ENCODE measurements at places on chromosomes 2 and 18.

DNA sequence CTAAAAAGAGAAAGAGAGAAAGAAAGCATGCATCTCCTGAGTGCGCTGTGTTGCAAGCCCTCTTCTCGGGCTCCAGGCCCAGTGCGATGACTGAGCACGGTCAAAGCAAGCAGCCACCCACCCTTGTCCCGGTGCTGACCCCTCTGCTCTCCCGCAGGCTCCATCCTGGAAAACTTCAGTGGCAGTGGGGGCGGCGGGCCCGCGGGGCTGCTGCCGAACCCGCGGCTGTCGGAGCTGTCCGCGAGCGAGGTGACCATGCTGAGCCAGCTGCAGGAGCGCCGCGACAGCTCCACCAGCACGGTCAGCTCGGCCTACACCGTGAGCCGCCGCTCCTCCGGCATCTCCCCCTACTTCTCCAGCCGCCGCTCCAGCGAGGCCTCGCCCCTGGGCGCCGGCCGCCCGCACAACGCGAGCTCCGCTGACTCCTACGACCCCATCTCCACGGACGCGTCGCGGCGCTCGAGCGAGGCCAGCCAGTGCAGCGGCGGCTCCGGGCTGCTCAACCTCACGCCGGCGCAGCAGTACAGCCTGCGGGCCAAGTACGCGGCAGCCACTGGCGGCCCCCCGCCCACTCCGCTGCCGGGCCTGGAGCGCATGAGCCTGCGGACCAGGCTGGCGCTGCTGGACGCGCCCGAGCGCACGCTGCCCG is 252.5 kb downstream of the GLI2 start:
- no peak for DNase-seq

GRCh38 chr2:241750076-241750840 is 15.8 kb downstream of the D2HGDH start:
- no peak for DNase-seq

- no peak for DNase-seq
These were observed 48.5 kb downstream of the SERPINB7 start for GRCh38 chr18:63823516-63824219.

DNA sequence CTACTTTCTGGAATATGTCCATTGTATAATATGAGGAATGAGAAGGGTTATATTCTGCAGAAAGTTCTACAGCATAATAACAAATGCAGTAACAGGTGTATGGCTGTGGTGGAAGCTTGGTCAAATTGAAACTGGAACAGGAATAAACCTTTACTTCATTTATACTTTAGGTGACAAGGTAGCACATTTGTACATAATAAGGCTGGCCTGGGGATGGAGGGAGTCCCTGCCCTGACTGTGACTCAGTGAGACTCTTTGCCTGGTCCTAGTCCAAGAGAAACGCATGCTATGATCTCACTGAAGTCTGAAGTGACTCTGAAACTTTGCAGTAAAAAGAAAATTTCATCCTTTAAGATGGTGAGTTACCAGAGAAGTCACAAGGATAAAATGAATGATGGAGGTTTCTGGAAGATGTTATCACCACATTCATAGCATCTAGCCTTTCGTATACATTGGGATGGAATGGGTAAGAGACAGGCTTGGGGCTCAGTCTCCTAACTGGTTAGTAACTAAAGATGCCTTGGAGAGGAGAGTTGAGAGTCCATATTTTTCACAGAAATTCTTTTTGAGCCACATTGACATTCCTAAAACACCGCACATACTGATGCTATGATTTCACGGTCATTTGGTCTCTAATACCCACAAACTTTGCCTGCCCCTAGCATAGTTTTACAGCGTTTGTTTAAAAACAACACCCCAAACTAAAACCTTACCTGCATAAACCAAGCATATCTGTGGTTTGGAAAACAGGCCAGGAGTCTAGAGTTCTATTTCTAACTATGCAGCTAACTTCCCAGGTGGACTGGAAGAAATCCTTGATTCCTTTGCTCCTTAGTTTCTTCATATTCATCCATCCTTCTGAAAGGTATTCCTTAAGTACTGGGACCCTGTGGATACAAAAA is 42.4 kb upstream of the NABP1 start:
- DNase-seq: no peak

DNA sequence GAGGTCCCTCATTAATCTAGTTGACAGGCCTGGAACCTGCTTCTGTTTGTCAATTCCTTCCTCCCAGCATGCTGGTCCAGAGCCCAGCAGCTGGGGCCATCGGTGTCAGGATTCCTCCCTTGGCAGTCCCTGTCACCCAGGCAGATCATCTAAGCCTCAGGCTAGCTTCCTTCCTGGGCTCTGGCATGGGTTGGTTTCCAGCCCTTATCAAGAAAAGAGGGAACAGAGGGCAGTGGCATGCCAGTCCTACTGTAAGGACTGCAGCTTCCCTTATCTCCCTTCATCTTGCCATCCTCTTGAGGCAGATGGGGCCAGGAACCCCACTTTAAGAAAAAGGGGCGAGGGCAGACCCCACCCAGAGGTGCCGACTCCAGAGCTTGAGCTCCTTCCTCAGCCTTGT is 10.9 kb upstream of the KCNK3 start:
- no peak for DNase-seq

- no peak for DNase-seq
These were observed 182.2 kb upstream of the NRP2 start for GRCh38 chr2:205500065-205500464.

DNA sequence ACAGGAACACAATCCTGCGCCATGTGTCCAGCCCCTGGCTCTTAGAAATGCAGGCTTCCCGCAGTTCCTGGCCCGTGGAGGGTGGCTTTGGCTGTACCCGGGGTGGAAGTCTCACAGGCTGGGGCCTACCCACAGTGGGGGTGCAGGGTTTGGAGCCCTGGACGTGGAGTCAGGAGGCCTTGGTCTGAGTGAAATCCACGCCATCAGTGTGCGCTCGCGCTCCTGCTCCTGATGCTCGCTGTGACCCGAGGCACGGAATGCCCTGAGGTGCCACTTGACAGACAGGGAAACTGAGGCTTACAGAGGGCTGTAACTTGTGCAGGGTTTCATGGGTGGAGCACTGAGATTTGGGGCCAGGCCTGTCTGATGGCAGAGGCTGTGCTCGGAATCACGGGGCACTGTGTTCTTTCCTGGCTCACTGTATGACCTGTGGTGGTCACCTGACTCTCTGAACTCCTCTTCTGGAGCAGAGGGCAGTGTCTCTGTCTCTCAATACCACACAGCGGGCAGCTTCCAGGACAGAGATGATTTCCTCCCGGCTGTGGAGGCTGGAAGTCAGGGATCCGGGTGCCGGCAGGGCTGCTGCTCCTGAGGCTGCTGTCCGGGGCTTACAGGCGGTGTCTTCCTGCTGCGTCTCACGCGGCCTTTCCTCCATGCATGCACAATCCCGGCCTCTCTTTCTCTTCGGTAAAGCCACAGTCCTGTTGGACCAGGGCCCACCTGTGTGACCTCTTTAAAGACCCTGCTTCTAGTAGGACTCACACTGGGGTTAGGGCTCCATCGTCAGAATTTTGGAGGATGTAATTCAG is 25.9 kb upstream of the ALLC start:
- DNase-seq: no peak

DNA sequence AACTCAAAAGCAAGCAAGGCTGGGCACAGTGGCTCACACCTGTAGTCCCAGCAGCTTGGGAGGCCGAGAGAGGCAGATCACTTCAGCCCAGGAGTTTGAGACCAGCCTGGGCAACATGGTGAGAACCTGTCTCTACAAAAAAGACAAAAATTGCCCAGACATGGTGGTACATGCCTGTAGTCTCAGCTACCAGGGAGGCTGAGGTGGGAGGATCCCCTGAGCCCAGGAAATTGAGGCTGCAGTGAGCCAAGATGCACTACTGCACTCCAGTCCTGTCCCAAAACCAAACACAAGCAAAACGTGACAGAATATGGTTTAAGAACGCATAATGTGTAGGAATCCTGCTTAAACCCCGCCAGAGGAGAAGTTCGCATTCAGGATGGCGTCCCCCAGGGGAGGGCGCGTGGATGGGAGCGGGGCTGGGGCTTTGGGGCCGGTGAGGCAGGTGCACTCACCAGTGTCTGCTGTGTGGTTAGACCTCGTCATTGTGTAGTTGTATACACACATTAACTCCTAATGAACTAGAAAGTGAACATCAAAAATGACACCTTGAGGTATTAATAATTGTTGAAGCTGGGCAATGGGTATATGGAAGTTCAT is 5.4 kb downstream of the COLEC11 start:
- DNase-seq: no peak

- no peak for DNase-seq
These were observed 287.4 kb upstream of the EPAS1 start for GRCh38 chr2:46009772-46010171.

GRCh38 chr18:62066102-62066818 is 120.6 kb downstream of the PIGN start:
- DNase-seq: no peak

DNA sequence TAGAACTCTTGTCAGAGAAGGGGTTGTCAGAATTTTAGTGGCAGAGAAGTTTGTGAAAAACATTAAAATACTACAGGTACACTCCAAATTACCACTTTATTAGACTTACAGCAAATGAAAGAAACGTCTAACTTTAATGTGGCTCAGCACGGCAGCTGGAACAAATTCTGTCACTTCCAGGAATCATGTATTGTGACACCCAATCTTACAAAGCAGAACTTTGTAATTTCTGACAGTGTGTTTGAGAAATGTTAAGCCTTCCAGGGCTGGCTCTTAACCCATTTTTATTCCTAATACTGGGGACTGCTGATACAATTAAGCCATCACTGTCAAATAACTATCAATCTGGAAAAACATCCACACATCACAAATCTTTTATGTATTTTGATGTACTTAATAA is 216.4 kb downstream of the ZNF385B start:
- DNase-seq: no peak

DNA sequence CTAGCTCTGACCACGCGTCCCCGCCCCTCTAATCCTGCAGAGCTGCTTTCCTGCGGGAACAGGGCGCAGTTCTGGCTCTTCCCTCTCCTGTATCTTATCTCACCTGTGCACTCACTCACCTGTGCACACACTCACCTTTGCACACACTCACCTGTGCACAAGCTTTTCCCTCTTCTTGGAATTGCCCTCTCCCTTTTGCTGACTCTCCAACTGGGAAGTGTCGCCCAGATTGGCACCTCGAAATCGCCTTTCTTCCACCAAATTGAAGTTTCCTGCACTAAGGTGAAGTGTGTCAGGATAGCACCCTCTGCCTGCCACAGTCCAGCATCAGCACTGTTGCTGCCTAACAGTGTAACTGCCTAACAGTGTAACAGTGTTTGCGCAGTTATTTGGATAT is 566 bp upstream of the CMPK2 start:
- no peak for DNase-seq

DNA sequence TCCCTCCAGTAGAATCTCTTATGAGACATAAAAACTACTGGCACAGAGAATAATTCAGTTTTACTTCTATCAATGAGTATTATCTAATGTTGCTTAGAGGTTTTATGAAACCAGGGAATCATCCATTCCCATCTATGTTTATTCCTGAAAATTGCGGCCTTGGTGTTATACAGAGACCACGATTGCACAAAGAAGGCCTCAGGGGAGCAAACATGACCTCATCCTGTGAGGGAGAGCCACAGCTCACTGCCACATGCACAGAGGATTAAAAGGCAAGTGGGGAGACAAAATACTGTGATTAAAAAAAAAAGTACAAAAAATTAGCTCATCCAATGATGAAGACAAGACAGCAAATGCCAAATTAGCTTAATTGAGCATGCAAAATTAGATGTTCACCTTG is 111.8 kb upstream of the SLC35G4 start:
- DNase-seq: no peak

GRCh38 chr2:101052147-101052546 is 50.1 kb downstream of the RPL31 start:
- DNase-seq: no peak

- no peak for DNase-seq
These were observed 13.0 kb upstream of the LBH start for GRCh38 chr2:30218338-30218713.

- no peak for DNase-seq
These were observed 94.3 kb upstream of the ZNF516 start for GRCh38 chr18:76589316-76589715.

DNA sequence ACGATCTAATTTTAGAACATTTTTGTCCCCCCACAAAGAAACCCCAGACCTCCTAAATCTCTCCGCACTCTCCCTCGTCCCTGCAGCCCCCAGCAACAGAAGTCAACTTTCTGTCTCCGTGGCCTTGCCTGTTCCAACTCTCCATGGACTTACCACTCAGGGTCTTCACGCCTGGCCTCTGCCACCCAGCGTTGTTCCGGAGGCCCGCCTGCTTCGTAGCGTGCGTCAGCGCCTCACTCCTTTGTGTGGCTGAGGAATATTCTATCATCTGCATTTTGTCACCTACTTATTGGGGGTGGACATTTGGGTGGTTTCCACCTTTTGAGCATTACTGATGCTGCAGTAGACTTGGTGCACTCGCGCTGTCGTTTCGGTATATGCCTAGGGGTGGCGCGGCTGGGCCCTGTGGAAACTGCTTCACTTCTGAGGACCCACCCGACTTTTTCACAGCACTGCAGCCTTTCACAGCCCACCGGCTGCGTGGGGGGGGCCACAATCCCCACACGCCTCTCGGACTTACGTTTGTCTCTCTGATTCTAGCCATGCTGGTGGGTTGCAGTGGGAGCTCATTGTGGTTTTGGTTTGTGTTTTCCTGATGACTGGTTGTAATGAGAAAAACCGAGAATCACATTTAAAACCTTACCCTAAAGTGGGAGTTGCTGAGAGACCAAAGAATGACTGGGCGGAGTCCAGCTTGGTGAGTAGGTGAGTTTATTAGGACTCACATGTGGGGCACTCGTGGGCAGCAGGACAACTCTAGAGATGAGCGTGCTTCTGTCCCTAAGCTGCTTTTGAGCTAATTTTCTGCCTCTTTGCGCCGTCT is 1.4 kb upstream of the HSBP1L1 start:
- no peak for DNase-seq

- DNase-seq: no peak
These were observed 96.4 kb downstream of the VIT start for GRCh38 chr2:36792951-36793350.

GRCh38 chr2:201406077-201406662 is 45.1 kb downstream of the TRAK2 start:
- DNase-seq: no peak

GRCh38 chr2:184004289-184004947 is 593.9 kb upstream of the ZNF804A start:
- no peak for DNase-seq

GRCh38 chr2:61425605-61426155 is 45.2 kb downstream of the USP34 start:
- DNase-seq: no peak

- DNase-seq: no peak
These were observed 36.1 kb downstream of the RNF152 start for GRCh38 chr18:61856678-61857077.

GRCh38 chr2:240601061-240601830 is 14.7 kb downstream of the CAPN10 start:
- no peak for DNase-seq

- DNase-seq: no peak
These were observed 423.7 kb downstream of the METTL4 start for GRCh38 chr18:2147476-2148230.

GRCh38 chr2:98787700-98788099 is 56.8 kb upstream of the MGAT4A start:
- no peak for DNase-seq
